ENCODE measurements at places on chromosomes 2 and 18. TPM values are rescaled to one million over a fixed set of nuclear protein-coding genes. Genes with fewer than 3 reads are reported as not detected.

GRCh38 chr18:65464361-65464760 is 286.5 kb upstream of the CDH7 start:
- DNase-seq, result no peak

GRCh38 chr2:185245806-185246205 is 492.8 kb upstream of the FSIP2 start:
- DNase-seq, result no peak

- DNase-seq, result no peak
Measured at GRCh38 chr2:9883897-9884296, 40.6 kb downstream of the TAF1B start.

DNER gene
- under 0.01 TPM for total RNA-seq

DNA sequence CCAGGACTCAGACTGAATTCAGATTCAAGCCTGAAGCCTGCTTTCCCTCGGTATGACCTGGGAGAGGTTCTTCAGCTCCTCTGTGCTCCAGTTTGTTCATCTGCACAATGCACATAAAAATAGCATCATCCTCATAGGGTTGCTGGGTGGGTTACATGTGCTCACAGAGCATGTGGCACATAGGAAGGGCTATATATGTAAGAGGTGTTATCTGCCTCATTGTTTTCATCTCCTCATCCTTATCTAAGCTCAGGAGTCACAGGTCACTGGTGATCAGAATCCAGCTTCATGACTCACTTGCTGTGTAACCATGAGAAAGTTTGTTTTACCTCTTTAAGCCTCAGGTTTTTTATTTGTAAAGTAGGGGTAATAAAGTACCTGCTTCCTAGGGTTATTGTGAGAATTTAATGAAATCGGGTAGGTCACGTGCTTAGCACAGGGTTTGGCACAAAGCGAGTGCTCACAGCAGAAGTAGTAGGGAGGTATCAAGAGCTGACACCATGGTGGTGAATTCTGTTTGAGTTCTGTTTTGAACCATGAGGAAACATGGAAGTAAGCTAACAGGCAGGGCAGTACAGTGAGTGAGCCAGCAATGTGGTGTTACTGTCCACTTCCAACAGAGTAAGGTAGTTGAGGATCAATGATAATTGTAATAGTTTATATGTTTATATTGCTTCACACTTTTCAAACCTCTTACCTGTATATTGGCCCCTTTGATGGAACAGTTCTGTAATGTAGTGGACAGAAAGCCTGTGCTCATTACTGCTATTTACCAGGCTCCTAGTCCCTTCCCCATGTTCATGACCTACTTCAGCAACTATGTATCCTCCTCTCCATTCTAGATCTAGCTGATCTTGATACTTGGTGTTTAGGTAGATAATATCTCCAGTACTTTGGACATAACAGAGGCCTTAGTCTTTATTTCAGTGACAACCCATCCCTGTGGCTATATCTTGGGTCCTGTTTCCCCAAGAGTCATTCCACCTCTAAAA is 141.4 kb upstream of the LTBP1 start:
- DNase-seq, result peak; percentile 78

CABYR gene
- 4.1 TPM for total RNA-seq

GRCh38 chr2:238160206-238161129 is 1.7 kb downstream of the ERFE start:
- peak; percentile 59 for DNase-seq

CD28 gene
- not detected for total RNA-seq

- no peak for DNase-seq
Measured at GRCh38 chr2:71419145-71419544, 34.2 kb upstream of the DYSF start.

RGPD3 gene
- total RNA-seq, result 0.18 TPM

DNA sequence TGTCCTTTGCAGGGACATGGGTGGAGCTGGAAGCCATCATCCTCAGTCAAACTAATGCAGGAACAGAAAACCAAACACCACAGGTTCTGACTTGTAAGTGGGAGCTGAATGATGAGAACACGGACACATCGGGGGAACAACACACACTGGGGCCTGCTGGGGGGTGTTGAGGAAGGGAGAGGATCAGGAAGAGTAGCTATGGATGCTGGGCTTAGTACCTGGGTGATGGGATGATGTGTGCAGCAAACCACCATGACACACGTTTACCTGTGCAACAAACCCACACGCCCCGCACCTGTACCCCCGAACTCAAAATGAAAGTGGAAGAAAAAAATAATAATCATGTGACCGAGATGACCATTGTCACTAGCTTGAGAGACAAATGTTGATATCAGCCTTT is 114.7 kb downstream of the NDUFA10 start:
- no peak for DNase-seq

TMEM37 gene
- total RNA-seq, result under 0.01 TPM

AQP4 gene
- not detected for total RNA-seq

KCNJ3 gene
- not detected for total RNA-seq

DNA sequence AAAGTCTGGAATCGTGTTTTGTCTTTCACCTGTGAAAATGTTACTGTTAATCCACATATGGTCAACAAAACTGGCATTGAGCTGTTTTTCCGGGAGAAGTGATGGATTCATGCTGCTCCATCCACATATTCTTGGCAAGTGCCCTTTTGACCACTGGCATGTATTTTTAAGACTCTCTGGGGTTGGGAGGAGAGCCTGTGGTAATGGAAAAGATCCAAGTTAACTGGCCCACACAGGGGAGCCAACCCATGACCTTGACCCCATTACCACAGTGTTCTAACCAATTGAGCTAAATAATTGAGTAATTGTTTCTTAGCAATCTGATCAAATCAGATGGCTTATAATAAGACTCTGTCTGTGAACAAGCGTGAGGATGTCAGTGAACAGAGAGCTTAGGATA is 296.2 kb upstream of the NRP2 start:
- DNase-seq, result no peak

GPAT2 gene
- total RNA-seq, result 0.28 TPM

DNA sequence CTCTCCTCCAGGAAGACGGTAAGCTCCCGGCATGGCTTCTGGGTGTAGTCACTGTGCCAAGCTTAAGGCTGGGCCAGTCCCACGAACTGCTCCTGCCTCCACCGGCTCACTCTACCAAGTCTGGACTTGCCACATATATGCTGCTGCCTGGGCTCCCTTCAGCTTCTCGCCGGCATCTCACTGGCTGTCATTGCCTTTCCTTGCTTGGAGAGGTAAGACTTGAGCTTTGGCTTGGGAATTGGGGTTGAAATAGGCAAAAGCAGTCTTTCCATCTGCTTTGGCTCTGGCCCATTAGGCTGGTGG is 481.0 kb downstream of the TGIF1 start:
- DNase-seq, result no peak

BOLL gene
- total RNA-seq, result not detected

STK39 gene
- 11.8 TPM for total RNA-seq

GRCh38 chr2:112915300-112916144 is 4.6 kb downstream of the IL37 start:
- no peak for DNase-seq

DCDC2C gene
- total RNA-seq, result not detected

DNA sequence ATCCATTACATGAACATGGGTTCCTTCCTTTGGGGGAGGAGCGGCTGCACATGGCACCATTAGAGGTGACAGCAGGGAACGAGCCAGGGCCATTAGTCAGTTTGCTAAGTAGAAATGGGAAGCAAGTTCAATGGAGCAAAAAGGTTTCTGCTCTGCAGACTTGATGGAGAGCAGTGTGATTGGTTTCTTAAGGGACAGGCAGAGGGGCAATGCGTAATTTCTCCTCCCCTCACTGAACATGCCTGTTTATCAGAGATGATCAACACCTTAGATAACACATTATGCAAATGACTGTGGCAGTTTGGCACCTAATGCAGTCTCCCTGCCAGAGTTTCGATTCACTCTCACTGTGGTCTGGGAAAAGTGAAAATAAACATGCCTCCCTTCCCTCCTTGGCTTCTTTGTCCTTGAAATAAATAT is 414.5 kb downstream of the STK39 start:
- no peak for DNase-seq

THOC1 gene
- total RNA-seq, result 27.2 TPM

DNA sequence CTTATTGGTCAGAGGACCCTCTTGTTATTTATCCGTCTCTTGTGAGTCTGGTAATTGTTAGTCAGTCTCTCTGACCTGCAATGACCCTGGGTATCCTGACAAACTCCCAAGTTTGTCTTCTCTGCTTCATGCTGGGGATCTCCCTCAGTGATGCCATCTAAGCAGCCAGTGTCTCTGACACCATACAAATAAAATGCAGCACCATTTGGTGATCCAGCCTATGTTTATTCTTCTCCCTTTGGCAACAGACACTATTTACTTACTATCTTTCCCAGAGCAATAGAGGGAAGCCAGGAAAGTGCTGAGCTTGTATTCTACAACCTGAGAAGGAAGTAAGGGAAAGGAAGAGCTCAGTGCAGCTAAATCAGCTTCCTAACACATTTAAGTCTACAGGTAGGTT is 15.9 kb downstream of the SERPINE2 start:
- DNase-seq, result peak; percentile 76

CCBE1 gene
- 93.9 TPM for total RNA-seq

PRADC1 gene
- total RNA-seq, result 13.1 TPM

DNA sequence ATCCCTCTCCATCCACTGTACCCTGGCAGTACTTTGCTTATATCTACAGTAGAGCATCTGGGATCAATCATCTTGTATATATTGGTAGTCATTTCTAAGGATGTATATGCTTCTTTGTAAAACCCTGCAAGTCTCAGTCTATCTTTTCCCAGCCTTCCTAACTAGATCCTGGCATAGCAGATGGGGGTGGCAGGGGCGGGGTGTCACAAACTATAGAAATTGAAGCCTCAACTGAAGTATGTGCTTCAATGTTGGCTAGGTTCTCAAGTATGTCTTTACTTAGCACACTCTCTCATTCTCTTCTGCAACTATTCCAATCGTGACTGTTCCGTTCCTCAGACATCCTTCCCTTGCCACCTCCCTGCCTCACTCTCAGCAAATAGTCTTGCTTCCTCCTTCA is 30.1 kb upstream of the AGPS start:
- no peak for DNase-seq

DNA sequence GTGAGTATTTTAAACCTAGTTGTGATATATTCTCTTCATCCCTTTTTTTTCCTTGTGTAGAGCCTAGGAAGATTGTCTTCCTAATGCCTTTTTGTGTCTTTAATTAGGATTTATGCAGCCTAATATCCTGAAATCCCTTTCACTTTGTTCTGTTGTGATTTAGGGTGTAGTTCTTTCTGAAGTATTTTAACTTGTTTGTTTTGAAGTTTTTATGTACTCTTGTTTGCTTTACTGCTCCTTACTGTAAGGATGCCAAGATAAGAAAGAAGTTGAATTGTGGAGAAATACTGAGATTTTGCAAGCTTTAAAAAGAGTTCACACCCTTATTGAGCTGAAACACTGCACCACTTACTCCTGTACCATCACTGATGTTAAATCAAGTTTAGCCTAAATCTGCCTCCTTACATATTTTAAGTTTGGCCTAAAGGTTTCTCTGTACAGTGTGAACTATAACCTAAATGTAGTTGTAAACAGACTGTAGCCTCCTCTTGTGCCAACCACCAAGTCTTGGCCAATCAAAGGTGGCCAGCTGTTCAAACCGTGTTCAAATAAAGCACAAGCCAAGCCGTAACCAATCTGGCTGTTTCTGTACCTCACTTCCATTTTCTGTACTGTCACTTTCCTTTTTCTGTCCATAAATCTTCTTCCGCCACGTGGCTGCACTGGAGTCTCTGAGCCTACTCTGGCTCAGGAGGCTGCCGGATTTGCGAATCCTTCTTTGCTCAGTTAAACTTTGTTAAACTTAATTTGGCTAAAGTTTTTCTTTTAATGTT is 17.7 kb upstream of the ACOXL start:
- DNase-seq, result no peak

DNA sequence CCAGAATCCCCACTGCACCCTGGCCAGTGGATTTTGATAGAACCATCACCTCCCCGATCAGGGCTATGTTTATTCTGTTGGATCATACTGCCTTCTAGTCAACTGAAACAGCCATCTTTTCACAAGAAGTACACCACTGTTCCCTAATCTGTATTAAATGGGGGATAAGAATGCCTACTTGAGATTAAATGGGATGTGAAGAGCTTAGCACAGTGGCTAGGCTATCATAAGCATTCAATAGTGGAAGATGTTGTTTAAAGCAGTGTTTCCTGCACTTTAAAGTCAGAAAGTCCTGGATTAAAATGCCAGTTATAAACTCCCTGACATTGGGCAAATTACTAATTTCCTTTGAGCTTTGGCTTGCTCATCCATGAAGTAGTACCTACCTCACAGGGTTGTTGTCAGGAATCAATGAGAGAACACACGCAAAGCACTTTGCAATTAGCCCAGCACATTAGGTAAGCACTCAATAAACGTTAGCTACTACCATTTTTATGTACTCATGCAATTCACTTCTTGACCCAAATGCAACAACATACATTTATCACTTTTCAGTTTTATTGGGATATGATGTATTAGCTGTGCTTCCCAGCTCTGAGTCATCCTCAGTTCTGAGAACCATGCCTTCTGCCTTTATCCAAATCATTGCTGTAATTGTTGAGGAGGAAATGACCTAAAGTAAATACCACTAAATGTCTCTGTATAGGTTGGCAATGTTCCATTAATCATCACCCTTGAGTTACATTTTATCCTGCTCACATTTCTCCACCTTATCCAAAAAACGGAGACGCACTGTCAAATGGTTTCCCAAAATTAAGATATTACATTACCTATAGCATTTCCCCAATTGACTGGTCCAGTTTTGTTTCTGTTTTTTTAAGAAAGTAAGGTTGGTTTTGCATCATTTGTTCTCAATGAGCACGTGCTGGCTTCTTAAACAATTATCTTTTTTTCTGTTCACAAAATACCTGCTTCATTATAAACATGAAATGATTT is 2.1 kb downstream of the TMEM247 start:
- peak; percentile 94 for DNase-seq

CD226 gene
- total RNA-seq, result 1.1 TPM

SERPINB7 gene
- total RNA-seq, result 100 TPM

CAPN14 gene
- under 0.01 TPM for total RNA-seq

DNA sequence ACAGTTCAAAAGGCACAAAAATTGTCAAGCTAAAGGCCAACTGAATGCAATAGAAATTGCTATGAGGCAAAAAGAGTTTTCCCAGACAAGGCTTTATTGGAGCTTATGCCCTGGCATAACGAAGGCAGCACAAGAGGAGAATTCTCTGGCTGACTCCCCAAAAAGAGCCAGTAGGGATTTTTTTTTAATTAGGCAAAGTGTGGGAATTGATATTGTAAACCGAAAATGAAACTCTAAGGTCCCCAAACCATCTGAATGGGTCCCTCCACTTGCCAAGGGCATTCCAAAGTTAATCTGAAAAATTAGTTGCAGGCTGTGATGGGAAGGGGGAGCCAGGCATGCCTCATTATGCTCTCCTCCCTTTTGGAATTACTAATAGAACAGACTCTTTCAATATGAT is 118.9 kb downstream of the SPOPL start:
- no peak for DNase-seq

NLRC4 gene
- total RNA-seq, result not detected

GRCh38 chr2:95359501-95359930 is 43.0 kb upstream of the FAHD2A start:
- no peak for DNase-seq
